ENCODE measurements at places on chromosomes 12 and 14.

- DNase-seq, result no peak
Observed at GRCh38 chr12:49105504-49106084, 5.1 kb downstream of the LMBR1L start.

GRCh38 chr14:64464651-64465050, 648 bp upstream of the AKAP5 start:
- DNase-seq, result peak; percentile 69

DNA sequence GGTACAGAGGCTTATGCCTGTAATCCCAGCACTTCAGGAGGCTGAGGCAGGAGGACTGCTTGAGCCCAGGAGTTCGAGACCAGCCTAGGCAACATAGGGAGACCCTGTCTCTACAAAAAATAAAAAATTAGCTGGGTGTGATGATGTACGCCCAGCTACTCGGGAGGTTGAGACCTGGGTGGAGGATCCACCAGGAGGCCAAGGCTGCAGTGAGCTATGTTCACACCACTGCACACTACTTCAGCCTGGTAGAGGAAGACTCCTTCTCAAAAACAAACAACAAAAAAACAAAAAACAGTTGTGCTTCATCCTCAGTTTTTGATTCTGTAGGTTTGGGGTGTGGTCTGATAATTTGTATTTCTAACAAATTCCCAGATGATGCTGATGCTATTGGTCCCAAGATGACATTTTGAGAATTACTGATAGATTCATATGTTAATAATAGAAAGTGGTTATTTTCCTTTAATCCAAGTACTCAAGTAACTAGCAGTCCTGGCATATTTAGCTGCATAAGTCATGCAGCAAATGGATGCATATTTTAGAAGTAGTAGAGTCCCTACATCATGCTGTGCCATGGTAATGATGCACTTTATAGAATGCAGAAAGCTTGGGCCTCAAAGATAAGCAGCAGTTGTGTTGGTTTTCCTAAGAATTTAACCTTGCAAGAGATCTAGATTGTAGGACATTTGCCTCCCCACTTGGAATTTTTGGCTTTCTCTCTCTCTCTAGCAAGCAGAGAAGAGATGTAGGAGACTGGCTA, 76.1 kb upstream of the PAWR start:
- no peak for DNase-seq

DNA sequence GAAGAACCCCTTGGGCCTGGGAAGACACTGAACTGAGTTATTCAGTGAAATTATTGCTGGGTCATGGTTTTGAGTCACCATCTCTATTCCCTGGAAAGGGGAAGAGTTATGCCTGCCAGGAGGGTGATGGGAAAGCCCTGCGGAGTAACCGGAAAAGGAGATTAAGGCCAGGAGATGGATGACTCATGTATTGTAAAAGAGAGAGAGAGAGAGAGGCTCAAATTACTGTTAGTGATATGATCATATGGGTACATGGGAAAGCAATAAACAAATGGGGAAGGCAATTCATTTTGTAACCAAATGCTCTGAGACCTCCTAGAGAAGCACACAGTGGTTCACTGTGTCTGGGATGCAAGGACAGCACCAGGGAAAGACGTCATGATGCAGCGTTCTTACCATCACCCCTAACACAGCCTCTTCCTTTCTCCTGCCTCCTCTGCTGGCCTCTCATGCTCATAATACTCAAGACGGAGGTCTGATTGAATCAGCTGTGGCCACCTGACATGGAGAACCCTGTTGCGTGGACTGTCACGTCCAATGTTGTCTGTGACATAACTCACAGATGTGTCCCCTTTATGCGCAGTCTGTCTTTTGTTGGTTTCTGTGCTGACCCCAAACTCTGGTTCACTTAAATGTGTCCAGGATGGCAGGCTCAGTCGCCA, 243.7 kb downstream of the TMEM132D start:
- DNase-seq, result no peak

GRCh38 chr14:100239211-100239839, 381 bp downstream of the YY1 start:
- DNase-seq, result no peak

GRCh38 chr12:102690253-102690652, 209.9 kb upstream of the IGF1 start:
- no peak for DNase-seq

- DNase-seq, result no peak
Observed at GRCh38 chr12:49026101-49026500, 7.5 kb upstream of the PRKAG1 start.

GRCh38 chr12:109595321-109595902, 21.8 kb downstream of the MVK start:
- no peak for DNase-seq

- DNase-seq, result no peak
Observed at GRCh38 chr14:53851394-53852090, 105.1 kb downstream of the BMP4 start.

- DNase-seq, result no peak
Observed at GRCh38 chr12:62778187-62778586, 156.8 kb downstream of the PPM1H start.

GRCh38 chr12:95351748-95352147, 122.2 kb upstream of the METAP2 start:
- DNase-seq, result no peak

DNA sequence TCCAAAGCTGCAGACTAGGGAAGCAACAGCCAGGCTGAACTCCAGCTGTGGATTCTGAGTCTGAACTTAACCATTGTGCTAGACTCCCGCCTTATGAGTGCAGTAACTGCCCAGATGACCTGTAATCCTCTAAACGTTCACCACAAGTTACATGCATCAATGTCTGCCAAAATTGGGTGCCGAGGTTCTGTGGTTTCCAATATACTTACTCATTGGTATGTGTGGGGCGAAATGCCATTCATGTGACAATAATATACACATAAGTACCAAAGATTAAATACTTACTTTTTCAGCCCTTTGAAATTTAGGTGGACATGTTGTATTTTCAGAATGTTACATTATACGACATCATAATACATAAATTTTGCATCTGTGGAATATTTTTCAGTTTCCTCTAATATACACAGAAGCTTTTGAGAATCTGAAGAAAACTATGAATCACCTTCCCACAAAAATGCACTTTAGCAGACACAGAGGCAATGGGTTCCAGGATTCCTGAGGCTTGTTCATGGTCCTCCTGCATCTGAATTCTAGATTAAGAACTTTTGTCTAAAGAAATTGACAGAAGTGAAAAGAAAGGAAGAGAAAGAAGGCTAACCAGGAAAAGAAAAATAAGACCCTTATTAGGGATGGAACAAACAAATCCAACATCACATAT, 31.7 kb downstream of the GRIP1 start:
- DNase-seq, result peak; percentile 45

Measured in HTR-8/SVneo (cell line).